ENCODE measurements at places on chromosomes 13 and 19.

GRCh38 chr19:495402-496111 is 729 bp upstream of the MADCAM1 start:
- no peak for DNase-seq

DNA sequence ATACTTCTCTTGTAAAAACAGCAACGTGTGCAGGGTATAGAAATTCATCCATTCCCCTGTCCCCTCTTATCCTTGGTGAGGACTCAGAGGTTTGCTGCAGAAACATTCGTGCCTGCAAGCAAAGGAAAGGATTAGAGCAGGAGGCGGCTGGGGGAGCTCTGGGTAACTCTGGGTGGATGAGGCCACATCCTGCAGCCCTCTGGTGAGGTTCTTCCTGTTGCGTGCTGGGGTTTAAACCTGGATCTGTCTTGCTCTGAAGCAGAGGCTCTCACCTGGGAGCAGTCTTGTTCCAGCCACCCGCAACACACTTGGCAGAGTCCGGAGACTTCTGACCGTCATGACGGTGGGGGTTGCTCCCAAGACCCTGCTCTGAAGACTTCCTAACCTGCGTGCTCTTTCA is 69.2 kb downstream of the ATP11A start:
- no peak for DNase-seq

DNA sequence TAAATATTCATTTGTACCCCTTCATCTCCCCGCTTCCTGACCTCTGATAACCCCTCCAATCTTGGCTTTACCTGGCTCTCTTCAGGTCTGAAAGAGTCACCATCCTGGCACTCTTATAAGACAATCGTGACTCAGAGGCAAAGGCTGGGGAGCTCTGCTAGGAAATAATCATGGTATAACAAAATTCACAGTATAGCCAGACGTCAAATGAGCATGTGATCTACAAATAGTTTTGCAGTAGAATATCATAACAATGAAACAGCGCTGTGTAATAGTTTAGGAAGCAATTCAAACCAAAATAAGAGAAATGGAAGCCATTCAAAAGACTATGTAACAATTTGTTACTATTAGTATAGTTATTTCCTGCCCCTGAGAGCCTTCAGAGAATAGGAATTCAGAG is 34.2 kb downstream of the RXFP2 start:
- DNase-seq = no peak

DNA sequence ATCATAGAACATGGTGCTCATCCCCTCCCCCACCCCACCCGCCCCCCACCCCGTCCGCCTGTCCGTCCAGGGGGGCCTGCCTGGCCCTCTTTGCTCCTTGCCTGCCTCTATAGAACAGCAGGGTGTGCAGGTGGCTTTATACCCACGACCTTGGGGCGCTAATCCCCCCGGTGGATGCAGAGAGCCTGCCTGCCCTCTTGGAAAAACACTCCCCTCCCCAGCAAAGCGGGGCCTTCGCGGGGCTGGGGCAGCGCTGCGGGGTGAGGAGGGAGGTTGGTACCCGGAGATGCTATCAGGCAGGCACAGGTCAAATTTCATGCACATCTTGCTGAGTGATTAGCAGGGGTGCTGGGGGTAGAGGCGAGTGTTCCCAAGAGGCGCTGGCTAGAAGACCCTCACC is 21.9 kb downstream of the RFX1 start:
- DNase-seq = no peak

DNA sequence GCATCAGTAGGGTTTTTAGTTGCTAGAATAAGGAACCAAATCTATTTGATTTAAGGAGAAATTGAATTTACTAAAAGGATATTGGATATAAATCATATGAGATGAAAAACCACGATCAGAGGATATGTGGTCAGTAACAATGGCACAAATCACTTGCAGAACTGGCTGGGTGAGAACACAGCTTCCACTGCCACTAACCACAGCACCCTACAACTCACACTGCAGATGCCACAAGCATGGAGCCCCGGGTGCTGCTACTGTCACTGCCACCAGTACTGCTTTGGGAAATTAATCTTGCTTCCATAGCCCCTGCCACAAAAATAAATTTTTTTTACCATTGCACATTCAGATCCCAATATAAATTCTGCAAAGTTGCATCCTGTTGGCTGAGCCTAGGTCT is 40.6 kb upstream of the KLF12 start:
- no peak for DNase-seq

DNA sequence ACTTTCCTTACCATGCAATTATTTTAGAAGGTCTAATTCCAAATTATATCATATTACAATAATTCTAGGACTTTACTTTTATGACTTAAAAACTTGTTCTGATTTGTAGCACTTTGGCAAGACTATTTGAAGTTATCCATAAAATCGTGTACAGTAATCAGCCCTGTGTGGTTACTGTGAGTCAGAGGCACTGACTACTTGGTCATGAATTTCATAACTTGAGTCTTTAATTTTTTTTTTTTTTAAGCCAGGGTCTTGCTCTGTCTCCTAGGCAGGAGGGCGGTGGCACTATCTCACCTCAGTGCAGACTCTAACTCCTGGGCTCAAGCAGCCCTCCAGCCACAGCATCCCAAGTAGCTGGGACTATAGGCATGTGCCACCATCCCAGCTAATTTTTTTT is 1319.2 kb upstream of the SLC10A2 start:
- DNase-seq = no peak

DNA sequence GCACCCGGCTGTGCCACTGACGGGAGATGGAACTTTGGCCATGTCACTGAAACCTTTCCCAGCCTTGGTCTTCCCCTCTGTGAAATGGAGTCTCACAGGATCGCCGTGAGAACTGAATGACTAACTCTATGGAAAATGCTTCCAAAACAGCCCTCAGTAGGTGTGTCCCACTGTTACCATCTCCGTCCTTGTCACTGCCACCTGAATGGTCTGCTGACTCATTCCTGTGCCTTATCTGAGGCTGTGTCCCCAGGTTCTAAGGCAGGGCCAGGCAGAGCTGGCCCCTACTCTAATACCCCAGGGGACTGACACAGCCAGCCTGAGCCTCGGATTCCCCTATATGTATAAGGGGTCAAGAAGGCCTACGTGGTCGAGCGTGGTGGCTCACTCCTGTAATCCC is 4.5 kb downstream of the CDC37 start:
- DNase-seq = no peak

DNA sequence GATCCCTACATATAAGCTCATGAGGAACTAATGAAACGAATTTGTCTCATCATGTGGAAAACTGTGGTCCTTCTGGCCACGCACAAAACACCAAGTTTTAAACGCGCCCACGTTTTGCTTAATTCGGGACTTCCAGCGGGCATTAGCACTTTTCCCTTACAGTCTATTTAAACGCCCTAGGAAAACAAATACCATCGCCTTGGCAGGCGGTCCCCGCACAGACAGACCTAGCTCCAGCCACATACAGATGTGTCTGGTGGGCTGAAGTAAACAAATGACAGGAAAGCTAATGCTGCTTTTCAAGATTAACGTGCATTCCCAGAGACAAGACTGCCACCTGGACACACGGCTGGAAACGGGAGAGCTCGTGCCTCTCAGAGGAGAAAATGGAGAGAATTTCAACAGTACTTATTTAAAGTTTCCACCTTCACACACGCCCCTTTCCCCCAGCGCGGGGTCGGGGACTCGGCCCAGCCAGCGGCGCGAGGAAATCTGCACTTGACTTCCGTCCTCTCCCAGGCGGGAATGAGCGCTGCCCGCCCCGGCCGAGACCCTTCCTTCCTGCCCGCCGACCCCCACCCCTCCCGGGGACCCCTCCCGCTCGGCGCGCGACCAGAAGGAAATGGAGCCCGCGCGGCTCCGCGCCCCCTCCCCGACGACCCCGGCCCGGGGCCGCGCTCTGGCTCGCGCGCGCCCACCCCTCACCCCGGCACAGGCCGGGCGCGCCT is 931 bp downstream of the USP12 start:
- peak; percentile 51 for DNase-seq

DNA sequence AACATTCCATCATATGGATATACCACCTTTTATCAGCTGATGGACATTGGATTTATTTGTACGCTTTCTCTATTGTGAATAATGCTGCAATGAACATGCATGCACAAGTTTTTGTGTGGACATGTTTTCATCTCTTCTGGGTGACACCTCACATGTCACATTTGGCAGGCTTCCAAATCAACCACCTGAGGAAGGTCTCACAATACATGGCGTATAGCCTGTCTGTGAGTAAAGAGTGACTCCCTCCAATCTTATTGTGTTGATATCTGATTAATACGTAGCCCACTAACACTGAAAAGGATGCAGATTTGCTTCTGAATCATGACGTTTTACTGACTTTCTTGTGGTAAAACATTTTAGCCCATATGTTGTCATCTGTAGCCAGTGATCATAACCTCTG is 61.1 kb downstream of the SLC15A1 start:
- DNase-seq = no peak

GRCh38 chr13:94444826-94445225 is 34.7 kb downstream of the DCT start:
- DNase-seq = no peak

GRCh38 chr13:112204346-112205327 is 137.7 kb downstream of the SOX1 start:
- DNase-seq = no peak

- no peak for DNase-seq
Observed at GRCh38 chr13:72567566-72567965, 159.9 kb downstream of the MZT1 start.

DNA sequence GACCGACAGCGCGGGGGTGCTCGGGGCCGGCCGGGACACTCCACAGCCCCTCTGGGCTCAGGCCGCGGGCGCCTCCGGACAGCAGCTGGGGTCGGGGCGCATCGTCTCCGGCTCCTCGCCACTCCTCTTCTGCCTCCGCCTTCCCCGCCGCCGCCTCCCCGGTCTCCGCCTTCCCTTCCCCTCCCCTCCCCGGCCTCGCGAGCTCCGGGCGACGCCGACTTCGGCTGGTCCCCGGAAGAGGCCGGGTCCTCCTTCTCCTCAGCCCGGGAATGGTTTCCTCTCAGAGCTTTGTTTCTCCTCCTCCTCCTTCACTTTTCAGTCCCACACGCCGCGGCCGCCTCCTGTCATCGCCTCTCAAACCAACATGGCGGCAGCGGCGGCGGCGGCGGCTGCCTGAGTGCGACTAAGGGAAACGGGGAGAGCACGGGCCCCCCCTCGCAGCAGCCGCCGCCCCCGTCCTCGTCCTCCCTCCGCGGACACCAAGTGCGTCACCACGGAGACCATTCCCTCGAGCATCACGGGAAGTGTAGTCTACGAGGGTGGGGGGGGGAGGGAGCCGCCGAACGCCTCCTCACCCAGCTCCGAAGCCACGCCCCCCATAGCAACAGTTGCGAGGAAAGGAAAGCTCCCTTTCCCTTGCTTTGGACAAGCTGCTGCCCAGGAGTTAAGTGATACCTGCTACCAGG is at the start of gene UBL3:
TSS of gene UBL3 (minus strand) at position 405 of the 686 bp plus-strand sequence. CDS start 1,079 bp downstream, outside the sequence.
- DNase-seq = peak; percentile 88
